Fibroblast of skin of back (primary cell): ENCODE measurements at places on chromosomes 16 and 17.

GRCh38 chr17:44144966-44145739, 3.4 kb downstream of the HROB start:
- no peak for DNase-seq

DNA sequence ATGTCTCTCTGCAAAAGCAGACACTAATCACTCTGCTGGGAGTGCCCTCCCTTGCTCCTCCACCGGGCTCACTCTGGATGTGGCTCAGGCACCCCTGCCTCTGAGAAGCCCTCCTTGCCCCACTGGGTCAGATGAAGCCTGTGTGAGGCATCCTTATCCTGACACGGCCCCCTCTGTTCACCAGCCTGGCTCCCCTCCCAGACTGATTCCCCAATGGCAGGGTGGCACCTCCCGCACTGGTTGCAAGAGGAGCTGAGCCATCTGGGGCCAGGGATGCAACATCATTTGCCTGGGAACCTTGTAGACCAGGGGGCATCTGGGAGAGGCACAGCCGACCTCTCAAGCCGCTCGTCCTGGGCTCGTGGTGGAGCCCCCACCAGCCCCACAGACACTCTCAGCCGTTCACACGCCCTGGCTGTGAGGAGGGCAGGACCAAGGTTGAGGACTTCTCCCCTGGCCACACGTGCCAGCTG, 6.7 kb downstream of the SMTNL2 start:
- DNase-seq = no peak

GRCh38 chr17:15972497-15972951, 27.0 kb downstream of the ZSWIM7 start:
- no peak for DNase-seq

- DNase-seq = no peak
Observed at GRCh38 chr17:80750263-80750662, 205.6 kb downstream of the RPTOR start.

GRCh38 chr17:17943281-17943984, 28.8 kb downstream of the TOM1L2 start:
- no peak for DNase-seq

- no peak for DNase-seq
Observed at GRCh38 chr17:71530248-71530647, 590.6 kb upstream of the SOX9 start.

DNA sequence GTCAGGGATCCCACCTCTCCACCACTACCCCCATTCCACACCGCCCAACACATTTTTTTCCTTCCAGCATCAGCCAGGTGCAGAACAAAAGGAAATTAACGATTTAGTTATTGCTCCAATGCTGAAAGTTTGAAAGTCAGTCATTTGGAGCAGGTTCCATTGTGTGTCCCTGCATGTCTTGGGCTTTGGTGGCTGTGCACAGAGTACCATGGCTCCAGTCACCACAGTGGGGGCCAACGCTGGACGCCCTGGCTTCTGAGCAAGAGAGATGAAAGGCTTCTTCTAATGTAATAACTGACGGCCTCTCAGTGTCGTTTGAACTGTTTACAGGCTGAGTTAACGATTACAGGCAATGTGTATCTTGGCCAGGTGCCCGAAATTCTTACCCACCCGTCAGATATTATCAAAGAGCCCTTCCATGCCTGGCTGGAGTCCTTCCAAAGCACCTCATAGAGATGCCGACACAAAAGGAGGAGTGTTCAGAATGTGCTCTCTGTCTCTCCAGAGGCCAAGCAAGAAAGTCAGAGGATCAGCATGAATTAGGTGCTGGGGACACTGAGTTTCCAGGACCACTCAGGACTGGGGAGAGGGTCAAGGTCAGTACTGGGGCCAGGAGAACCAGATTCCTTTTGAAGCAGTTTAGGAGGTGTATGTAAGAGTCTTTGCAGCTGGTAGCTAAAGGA, 25.9 kb downstream of the RNF43 start:
- no peak for DNase-seq

DNA sequence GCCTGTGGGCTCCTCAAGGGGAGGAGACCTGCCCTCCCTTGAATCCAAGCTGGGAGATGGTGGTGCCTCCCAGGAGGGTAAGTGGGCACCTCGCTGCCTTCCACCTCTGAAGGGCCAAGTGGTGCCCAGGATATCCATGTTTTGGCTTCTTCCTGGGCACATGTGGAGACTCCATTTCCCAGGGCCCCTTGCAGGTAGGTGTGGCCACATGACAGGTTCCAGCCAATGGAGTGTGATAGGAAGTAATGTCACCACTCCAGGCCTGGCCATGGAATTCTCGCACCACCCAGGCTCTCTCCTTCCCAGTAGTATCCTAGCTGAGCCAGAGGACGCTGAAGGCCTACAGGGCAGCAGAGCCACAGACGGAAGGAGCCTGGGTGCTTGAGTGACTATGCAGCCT, 17.6 kb upstream of the PEMT start:
- peak; percentile 17 for DNase-seq

GRCh38 chr17:68197997-68198930, 49.6 kb upstream of the AMZ2 start:
- DNase-seq = no peak

DNA sequence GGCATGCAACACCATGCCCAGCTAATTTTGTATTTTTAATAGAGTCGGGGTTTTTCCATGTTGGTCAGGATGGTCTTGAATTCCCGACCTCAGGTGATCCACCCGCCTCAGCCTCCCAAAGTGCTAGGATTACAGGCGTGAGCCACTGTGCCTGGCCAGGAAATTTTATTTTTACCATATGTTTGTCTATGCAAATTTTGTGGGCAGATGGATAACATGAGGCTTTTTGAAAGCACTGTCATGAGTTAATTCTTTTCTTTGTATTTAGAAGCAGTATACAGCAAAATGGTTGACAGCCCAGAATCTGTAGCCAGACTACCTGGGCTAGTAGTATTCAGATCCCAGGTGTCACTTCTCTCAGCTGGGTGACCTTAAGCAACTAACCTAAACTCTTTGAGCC, 8.5 kb upstream of the KPNB1 start:
- no peak for DNase-seq

DNA sequence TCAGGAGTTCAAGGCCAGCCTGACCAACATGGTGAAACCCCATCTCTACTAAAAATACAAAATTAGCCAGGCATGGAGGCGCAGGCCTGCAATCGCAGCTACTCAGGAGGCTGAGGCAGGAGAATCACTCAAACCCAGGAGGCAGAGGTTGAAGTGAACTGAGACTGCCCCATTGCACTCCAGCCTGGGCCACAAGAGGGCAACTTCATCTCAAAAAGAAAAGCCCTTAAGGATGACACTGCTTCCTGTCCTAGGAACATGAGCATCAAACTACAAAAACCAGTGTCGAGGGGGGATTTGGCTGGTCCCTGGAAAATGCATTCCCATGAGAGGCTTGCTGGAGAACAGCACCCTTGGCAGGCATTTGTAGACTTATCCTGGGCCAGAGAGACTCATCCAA, 449.5 kb upstream of the PSMD7 start:
- no peak for DNase-seq
